ENCODE measurements at places on chromosomes 5 and 9. TPM values are rescaled to one million over a fixed set of nuclear protein-coding genes. Genes with fewer than 3 reads are reported as not detected.

Gene SLC23A1
- 1.8 TPM for total RNA-seq

Gene SLC34A3
- not detected for total RNA-seq

Gene LCN2
- 35.0 TPM for total RNA-seq

Gene SPATA31C1
- not detected for total RNA-seq

Gene SPATA31D4
- total RNA-seq: not detected

DNA sequence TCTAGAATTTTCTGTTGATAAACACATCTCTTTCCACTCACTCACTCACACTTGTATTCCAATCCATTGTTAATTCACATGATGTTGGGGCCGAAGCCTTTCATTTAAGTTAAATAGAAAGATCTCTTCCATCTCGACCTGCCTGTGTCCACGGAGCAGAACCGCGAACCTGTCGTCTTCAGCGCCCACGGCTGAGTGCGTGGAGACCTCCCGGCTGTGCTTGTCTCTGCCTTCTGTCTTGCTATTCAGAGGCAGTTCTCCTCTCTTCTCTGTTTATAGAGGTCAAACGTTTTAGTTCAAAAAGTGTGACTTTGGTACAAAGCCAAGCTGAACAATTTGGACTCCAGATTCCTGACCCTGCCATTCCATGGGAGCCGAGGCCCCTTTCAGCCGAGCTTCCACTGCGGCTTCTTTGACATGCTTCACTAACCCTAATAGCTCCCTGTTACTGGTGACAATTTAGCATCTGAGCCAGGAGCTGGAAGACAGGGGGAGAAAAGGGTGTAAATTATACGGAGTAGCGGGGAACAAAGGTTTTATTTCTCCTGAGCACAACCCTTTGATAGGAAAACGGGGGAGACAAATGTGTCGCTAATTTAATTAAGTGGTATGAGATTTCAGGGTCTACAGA, 314.4 kb upstream of the IRX4 start:
- H3K27ac ChIP-seq: no peak overlapping the region
- no peak overlapping the region for H3K4me3 ChIP-seq
- DNase-seq: no peak
- no peaks in the 10 kb centered on the region for H3K4me1 ChIP-seq

DNA sequence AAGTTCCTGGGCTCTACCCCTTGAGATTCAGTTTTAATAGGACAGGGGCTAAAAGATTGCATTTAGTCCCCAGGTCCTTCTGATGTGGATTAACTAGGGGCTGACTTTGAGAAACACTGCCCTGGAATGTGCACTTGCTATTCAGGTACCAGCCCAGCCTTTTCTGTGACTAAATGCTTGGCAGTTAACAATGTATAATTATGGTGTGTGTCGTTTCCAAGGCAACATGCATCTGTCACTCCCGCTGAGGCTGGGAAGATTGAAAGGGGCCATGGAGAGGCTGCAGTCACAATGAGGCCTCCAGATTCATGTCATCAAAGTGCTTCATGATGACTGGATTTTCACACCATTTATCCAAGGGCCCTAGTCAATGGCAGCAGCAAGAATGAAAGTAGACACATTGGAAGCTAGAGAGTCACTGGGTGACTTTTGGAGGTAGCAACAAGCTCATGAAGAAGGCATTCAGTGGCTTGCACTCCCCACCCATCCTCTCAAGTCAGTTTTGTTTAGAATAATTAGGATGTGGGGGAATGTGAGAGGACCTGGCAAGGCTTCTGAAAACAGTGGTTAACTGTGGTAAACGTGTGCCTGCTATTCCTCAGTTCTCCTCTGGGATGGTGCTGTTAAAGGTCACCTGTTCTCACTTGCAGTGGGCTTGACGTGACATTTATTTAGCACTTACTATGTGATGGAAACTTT, 28.3 kb downstream of the RAI14 start:
- peaks cover 16% of the 10 kb centered on the region for H3K4me1 ChIP-seq
- no peak overlapping the region for H3K27ac ChIP-seq

- no peak overlapping the region for H3K4me3 ChIP-seq
- DNase-seq: no peak
- H3K27ac ChIP-seq: no peak overlapping the region
- no peaks in the 10 kb centered on the region for H3K36me3 ChIP-seq
- H3K4me1 ChIP-seq: no peaks in the 10 kb centered on the region
- no peaks in the 10 kb centered on the region for H3K27me3 ChIP-seq
These were observed 143.5 kb downstream of the SPATA31D1 start for GRCh38 chr9:82132024-82132423.

GRCh38 chr5:14039063-14039462, 94.6 kb upstream of the DNAH5 start:
- peaks cover 14% of the 10 kb centered on the region for H3K4me1 ChIP-seq
- DNase-seq: no peak
- H3K36me3 ChIP-seq: no peaks in the 10 kb centered on the region
- H3K4me3 ChIP-seq: no peak overlapping the region
- H3K27ac ChIP-seq: no peak overlapping the region

DNA sequence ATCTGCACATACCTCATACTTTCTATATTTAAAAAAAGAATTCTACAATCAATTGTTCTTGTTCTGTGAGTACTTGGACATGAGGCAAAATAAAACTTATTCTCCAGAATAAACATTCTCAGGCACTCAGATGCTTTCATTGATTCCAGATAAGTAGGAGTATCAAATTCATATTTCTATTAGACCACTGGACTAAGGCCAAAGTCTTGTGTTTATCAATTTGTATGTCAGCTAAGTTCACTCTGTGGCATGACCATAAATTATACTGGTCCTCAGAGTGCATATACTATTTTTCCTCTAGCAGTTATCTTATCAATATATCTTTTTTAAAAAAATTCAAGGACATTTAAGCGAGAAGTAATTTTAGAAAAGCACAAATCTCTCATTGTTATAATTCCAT, 28.2 kb downstream of the CDH10 start:
- H3K4me3 ChIP-seq: no peak overlapping the region
- no peaks in the 10 kb centered on the region for H3K4me1 ChIP-seq
- H3K27ac ChIP-seq: no peak overlapping the region
- H3K36me3 ChIP-seq: no peaks in the 10 kb centered on the region

DNA sequence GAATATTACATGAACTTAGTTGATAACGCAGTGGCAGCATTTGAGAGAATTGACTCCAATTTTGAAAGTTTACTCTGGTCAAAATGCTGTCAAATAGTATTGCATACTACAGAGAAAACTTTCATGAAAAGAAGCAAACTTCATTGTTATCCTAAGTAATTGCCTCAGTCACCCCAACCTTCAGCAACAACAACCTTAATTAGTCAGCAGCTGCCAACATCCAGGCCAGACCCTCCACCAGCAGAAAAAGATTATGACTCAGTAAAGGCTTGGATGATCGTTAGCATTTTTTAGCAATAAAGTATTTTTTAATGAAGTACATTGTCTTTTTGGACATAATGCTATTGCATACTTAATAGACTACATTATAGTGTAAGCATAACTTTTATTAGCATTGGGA, 40.8 kb upstream of the SPDL1 start:
- DNase-seq: no peak
- no peak overlapping the region for H3K4me3 ChIP-seq
- H3K36me3 ChIP-seq: no peaks in the 10 kb centered on the region
- no peak overlapping the region for H3K27ac ChIP-seq
- H3K27me3 ChIP-seq: no peaks in the 10 kb centered on the region

DNA sequence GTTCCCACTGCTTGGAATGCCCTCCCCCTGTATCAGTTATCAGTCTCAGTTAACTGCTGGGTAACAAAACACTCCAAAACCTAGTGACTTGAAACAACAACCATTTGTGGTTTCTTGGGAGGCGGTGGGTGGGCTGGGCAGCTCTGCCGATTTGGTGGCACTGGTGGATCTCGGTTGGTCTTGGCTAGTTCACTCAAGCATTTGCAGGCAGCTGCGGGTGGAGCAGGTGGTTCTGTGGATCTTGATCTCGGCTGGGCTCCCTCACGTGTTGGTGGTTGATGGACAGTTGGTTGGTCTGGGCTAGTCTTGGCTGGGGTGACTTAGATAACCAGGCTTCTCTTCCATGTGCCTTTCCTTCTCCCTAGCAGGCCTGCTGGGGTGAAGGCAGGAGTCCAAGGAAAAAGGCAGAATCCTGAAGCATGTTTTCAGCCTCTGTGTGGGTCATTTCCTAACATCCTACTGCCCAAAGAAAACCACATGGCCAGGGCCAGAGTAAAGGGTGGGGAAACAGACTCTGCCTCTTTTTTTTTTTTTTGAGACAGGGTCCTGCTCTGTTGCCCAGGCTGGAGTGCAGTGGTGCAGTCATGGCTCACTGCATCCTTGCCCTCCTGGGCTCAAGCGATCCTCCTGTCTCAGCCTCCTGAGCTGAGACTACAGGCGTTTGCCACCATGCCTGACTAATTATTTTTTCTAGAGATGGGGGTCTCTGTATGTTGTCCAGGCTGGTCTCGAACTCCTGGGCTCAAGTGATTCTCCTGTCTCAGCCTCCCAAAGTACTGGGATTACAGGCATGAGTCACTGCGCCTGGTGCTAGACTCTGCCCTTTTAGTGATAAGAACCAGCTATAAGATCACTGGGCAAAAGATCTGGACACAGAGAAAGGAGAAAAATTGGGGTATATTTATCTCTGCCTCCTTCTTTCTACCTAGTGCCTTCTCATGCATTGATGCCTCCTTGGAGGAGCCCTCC, 183.7 kb downstream of the RGS3 start:
- DNase-seq: no peak
- no peak overlapping the region for H3K27ac ChIP-seq
- H3K27me3 ChIP-seq: no peaks in the 10 kb centered on the region
- H3K4me1 ChIP-seq: no peaks in the 10 kb centered on the region
- no peaks in the 10 kb centered on the region for H3K36me3 ChIP-seq
- H3K4me3 ChIP-seq: no peak overlapping the region

DNA sequence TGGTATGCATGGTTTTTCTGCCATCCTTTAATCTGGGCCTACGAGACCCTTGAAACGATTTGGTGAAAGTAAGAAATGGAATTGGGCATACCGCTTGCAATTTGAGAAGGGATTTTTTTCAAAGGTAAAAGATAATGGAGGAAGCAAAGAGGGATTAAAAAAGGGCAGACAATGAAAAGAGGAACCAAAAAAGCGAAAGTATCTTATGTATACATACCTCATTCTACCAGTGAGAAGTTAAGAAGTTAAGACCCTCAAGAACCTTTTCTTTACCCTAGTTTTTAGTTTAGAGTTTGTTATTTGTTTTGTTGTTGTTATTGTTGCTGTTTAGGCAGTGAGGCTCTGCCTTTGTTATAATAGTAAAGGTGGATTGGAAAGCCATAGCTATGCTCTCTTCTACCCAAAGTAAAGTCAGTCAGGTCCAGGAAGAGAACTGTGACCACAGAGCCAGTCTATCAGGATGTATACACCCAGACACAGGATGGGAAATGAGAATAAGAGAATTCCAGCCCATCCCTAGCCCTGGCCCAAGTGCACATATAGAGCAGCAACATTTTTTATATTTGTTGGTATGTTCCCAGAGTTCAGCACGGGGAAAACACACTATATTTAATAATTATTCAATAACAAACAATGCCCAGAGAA, 166.6 kb downstream of the RFX3 start:
- no peaks in the 10 kb centered on the region for H3K36me3 ChIP-seq
- no peak for DNase-seq
- no peak overlapping the region for H3K27ac ChIP-seq
- no peaks in the 10 kb centered on the region for H3K27me3 ChIP-seq

DNA sequence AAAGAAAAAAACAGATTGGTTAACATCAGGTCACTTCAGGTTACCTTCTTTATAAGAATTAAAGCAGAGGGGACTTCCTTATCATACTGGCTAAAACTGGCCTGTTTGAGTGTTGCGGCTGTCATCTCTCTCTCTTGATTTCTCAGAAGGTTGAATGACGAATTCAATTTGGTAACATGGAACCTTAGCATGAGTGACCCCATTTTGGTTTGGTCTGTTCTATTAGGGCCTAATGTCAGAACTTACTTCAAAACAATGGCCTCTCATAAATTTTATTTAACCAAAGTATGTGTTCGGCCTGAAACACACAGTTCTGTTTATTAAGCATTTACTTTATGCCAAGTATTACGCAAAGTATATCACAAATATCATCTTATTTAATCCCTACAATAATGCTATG, 147.5 kb downstream of the CAAP1 start:
- no peaks in the 10 kb centered on the region for H3K4me1 ChIP-seq
- H3K27me3 ChIP-seq: no peaks in the 10 kb centered on the region
- no peak overlapping the region for H3K4me3 ChIP-seq
- no peaks in the 10 kb centered on the region for H3K36me3 ChIP-seq

- H3K4me1 ChIP-seq: no peaks in the 10 kb centered on the region
- H3K36me3 ChIP-seq: no peaks in the 10 kb centered on the region
- no peak for DNase-seq
- no peak overlapping the region for H3K4me3 ChIP-seq
- H3K27me3 ChIP-seq: no peaks in the 10 kb centered on the region
These were observed 326.7 kb upstream of the EFNA5 start for GRCh38 chr5:107997338-107997980.
